ENCODE measurements at places on chromosomes 7 and 10.

DNA sequence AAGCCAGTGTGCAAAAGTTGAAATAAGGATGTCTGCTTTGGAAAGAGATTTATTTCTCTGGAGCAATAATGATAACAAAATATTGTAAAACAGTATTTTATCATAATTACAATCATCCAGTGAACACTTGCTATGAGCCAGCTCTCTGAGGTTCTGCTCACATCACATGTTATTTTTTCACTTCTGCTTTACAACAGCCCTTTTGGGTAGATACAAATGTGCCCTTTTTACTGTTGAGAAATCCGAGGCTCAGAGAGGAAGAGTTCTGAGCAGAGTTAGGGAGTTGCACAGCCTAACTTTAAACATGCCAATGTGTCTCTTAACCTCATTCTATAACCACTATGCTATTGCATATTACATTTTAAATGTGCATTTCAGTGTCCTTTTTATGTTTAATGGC is 232.6 kb upstream of the CDC14C start:
- DNase-seq = no peak

- peak; percentile 92 for DNase-seq
Observed at GRCh38 chr7:112481833-112482670, 1.3 kb downstream of the LSMEM1 start.

- DNase-seq = no peak
Observed at GRCh38 chr7:50983850-50984249, 201.2 kb upstream of the GRB10 start.

DNA sequence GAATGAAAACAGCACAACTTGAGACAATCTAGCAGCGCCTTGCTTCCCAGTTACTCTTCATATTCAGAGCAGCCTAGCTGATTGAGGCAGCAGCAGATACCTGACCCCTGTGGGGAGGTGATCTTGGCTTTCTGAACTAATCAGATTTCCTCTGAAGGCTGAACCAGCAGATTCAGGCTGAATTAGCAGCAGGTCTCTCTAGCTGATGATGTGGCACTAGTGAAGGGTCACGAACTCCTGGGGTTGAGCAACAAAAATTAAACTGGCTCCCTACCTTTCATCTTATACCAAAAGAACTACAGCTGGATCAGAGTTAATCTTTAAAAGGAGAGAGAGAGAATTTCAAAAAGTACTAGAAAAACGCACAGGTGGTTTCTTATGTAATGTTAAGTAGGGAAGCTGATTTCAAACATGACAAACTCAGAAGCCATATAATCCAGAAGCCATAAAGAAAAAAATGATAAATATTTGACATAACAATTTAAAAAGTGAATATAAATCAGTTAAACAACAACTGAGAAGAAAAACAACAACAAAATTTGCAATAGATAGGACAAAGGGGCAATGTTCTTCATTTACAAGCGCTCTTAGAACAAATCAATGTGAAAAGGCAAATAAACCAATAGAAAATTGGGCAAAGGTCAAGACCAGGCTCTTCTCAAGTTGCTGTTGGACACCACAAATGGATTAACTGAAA is 13.5 kb downstream of the SLC25A13 start:
- DNase-seq = no peak
